ENCODE measurements at places on chromosomes 1 and 21.

- no peak for DNase-seq
Measured at GRCh38 chr1:77900687-77901293, 12.4 kb downstream of the NEXN start.

DNA sequence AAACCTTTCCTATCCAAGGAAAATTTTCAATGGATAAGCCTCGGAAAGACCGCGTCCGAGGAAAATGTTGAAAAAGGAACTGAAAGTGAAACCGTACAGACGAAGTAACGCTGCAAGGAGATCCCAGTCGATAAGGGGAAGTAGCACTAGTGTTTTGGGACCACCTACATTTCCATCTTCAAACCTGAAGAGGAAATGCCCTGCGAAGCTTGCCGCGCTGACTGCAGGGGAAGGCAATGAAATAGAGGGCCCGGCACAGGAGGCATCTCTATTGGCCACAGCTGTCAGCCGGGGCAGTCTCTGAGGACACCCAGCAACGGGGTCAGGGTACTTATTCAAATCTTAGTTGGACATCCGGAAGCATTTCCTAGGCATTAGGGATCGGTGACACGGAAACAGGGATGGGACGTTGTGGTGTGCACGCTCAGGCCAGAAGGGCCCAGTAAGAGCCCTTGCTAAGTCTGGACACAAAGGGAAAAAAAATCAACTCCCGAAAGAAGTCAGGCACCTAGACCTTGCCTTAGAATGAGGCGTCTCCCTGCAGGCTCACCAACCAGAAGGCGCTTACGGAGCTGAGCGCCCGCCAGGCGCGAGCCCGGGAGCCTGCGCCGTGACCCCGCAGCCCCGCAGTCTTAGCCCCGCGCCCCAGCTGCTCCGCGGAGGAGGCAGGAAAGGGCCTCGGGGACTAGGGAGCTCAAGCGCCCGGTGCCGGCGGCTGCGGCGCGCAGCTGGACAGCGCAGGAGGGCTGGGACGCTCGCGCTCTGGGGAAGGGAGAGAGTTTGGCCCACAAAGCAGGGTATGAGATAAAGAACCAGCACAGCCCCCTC is 655 bp downstream of the USF1 start:
- no peak for DNase-seq

DNA sequence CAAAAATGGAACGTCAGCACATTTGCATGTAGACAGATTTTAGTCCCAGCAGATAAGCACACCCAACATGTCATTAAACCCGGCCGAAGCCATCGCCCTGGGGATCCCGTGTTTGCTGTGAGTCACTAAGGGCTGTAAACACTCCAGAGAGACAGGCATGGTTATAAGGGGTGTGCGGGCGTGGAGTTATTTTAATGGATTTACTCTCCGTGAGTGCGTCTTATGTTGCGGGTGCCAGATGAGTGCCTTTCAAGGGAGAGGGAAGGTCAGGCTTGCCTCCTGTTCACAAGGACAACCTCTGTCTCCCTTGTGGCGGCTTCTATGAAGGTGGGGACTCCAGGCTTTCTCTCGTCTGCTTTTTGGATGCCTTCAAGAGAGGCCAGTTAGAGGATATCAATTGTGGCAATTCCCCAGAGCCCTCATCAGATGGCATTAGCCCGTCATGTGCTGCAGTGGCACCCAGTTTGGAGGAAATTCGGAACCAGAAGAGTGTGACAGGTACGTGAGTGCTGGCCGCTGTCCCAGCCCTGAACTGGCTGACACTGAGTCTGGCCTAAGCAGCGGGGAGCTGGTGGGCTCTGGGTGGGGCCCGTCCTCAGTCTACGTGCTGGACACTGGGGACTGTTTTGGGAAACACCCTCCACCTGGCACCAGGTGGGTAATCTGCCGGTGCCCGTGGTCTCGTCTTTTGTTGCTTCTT is 223.8 kb upstream of the TMEM51 start:
- no peak for DNase-seq

GRCh38 chr1:37807220-37807554 is 403 bp upstream of the C1orf122 start:
- DNase-seq = no peak

DNA sequence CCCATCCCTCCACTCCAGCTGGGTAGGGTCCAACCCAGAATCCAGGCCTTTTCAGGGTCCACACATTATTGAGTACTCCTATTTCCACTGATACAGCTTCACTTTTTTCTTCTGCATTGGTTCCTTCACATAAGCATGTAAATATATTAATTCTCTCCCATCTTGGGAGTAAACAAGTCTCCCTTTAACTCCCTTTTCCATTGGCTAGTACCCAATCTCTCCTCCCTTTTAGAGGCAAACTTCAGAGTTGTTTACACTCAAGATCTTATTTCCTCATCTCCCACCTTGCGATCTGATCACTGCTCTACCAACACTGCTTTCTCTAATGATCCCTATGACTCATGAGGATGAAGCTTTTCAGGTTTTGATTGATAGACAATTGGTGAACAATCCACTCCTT is 20.3 kb downstream of the DMAP1 start:
- DNase-seq = no peak

GRCh38 chr1:57470036-57470435 is 46.2 kb upstream of the DAB1 start:
- DNase-seq = no peak

GRCh38 chr1:82614090-82614489 is 813.4 kb downstream of the ADGRL2 start:
- DNase-seq = no peak

- DNase-seq = peak; percentile 39
Measured at GRCh38 chr1:223748773-223749733, 36.7 kb downstream of the CAPN2 start.

GRCh38 chr1:22105611-22106207 is 37.2 kb downstream of the WNT4 start:
- DNase-seq = no peak

DNA sequence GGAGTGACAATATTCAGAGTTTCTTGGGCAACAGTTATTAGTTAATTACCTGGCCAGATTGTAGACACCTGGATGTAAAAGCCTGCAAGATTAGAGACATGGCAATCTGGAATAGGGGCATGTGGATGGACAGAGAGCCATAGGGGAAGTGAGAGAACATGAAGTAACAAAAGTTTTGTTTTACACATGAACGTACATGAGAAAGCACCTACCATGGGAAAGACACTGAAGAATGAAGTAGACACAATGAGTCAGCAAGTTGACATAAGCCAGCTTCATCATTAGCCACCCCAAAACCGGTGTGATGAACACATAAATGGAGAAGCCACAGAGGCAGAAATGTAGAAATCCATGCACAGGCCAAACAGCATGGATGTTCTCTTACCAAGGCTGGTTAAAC is 462.1 kb upstream of the C1orf87 start:
- no peak for DNase-seq

DNA sequence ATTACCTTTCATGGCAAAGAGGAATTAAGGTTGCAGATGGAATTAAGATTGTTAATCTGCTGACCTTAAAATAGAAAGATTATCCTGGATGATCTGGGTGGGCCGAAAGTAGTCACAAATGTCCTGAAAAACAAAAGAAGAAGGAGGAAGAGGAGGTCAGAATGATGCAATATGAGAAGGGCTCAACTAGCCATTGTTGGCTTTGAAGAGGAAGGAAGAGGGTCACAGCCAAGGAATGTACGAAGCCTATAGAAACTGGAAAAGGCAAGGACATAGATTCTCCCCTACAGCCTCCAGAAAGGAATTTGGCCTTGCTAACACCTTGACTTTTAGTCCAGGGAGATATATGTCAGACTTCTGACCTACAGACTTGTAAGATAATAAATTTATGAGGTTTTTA is 39.4 kb upstream of the FMOD start:
- no peak for DNase-seq

DNA sequence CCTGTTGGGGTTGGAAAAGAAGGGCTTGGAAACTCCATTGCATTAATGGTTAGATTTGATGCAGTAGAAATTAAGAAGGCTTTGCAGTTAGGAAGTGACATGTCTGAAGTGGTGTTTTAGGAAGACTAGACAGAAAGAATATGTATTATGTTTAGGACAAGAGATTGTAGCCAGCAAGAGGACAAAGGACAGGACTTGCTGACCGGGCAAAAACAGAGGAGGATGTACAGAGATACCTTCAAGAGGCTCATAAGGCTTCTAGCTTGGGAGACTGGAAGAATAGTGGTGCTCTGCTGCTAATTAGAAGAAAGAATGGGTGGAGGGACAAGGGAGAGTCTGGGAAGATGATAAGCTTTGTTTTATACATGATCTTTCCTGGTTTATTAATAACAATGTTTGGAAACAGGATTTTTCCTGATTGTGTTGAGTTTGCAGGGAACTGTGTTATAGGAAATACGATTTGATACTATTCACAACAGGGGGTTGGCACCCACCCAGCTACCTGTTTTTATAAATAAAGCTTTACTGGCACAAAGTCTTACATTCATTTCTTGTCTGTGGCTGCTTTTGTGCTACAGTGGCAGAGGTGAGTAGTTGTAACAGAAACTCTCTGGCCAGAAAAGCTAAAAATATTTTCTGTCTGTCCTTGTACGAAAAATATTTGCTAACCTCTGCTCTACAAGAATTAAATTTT is 37.1 kb upstream of the TMCO2 start:
- no peak for DNase-seq

DNA sequence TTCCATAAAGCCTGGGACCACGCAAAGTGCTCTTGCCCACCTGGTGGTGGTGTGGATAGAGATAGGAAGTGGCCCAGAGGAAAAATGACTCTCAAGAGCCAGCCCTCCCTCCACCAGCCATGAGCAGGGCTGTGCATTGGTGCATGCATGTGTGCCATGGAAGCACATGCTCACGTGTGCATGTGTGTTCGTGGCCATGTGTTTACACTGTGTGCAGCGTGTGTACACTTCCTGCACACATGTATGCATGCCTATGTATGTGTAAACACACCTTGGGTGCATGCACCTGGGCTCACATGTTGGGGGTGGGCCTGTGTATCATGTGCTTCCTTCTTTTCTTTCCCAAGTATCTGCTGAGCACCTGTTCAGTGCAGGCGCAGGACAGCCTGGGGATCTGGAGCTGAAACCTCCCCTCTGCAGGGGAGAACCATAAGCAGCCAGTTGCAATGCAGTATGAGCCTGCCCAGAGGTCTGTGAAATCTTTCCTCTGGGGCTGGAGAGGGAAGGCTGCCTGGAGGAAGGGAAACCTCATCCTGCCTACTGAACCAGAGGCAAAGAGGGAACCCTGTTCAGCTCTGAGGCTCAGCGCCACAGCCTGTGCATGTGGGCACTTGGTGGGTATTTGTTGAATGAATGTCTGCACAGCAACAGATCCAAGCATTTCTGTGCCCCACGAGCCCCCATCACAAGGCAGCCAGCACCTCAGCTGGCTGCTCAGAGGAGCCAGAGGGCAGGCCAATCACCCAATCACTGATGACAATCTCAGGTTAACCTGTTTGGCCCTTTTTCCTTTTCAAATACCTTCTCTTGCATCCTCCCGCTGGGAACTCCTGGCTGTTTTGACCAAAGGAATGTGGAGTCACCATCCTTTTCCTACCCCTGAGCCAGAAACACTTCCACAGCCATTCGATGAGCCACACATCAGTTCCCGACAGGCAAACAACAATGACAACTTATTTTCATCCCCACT is 327.0 kb downstream of the NPHP4 start:
- no peak for DNase-seq

DNA sequence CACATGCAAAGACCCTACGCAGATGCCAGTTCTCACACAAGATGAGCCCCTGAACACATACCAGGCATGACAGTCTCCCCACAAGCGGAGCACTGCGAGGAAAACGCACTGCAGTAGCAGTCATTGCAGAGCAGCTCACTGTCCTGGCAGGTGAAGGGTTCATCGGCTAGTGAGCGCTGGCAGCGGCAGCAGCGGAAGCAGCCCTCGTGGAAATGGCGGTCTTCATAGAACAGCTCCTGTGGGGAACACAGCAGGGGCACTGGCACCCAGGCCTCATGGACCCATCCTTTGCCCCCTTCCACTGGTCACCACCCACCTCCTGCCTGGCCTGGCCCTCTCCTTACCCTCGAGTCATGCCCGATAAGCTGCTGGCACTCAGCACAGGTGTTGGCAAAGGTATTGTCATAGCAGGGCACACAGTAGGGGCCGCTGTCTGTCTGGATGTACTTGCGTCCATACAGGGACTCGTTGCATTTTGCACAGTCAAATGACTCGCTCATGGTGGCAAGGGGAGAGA is 6.3 kb downstream of the FHL3 start:
- no peak for DNase-seq

DNA sequence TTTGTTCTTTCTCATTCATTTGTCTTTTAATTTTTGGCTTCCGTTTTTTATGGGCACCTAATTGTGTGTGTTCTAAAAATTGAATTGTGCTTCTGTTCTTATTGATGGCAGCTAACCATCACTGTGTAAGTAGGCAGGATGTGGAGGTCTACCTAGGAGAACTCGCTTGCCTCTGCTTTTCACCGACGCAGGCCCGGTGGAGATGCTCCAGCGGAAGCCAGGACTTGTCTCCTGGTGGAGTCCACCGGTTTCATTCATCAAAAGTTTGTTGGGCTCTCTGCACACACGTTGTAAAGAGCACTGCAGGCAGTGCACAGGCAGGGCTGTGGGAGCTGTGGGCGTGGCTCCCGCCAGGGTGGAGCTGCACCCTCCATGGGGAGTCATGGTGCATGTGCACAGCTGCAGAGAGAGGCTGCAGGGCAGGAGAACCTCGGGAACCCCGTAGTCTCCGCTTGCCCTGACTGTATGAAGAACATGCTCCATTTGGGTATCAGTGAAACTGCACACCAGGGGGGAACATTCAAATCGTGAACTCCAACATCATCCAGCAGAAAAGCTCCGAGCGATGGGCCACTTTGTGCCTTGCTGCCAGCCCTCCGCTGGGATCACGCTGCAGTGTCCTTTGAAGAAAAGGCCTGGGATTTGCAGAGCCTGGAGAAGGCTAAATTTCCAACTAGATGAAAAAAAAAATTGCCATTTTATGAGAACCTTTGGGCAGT is 6.0 kb upstream of the C1orf174 start:
- DNase-seq = no peak

DNA sequence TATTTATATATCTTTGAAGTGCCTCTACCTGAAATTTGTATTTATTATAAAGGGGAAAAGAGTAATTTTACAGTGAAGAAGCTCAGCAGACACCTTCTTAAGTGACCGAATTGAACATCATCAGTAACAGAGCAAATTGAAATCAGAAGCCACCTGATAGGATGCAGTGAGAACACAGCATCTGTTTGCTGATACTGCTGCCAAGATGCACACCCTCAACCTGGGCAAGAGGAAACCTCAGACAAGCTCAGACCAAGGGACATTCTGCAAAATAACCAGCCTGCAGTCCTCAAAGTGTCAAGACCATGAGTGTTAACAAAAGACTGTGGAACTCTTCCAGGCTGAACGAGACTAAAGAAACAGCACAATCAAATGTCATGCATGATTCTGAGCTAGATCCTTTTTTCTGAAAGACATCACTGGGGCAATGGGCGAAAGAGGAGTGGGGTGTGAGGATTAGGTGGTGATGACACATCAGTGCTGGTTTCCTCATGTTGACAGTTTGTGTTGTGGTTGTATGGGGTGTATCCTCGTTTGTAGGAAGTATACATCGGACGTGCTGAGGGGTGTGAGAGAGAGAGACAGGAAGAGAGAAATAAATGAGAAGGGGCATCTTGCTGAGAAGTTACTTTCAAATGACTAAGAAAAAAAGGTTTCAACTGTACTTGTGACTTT is 103.7 kb downstream of the ABCA4 start:
- DNase-seq = no peak

GRCh38 chr1:209583408-209583807 is at the start of gene CAMK1G:
Gene CAMK1G (plus strand): TSS chr1:209583714. CDS start chr1:209594984, 11,270 bp downstream.
- no peak for DNase-seq

GRCh38 chr1:246794828-246795671 is 70.8 kb downstream of the SCCPDH start:
- no peak for DNase-seq

GRCh38 chr1:85262985-85263384 is 3.5 kb upstream of the C1orf52 start:
- no peak for DNase-seq

GRCh38 chr1:234408757-234409156 is 35.5 kb downstream of the COA6 start:
- peak; percentile 9 for DNase-seq

Measured in activated CD4-positive, CD25-positive, alpha-beta regulatory T cell (primary cell).